CD8-positive, alpha-beta memory T cell (primary cell): ENCODE measurements at places on chromosomes 1 and 21.

DNA sequence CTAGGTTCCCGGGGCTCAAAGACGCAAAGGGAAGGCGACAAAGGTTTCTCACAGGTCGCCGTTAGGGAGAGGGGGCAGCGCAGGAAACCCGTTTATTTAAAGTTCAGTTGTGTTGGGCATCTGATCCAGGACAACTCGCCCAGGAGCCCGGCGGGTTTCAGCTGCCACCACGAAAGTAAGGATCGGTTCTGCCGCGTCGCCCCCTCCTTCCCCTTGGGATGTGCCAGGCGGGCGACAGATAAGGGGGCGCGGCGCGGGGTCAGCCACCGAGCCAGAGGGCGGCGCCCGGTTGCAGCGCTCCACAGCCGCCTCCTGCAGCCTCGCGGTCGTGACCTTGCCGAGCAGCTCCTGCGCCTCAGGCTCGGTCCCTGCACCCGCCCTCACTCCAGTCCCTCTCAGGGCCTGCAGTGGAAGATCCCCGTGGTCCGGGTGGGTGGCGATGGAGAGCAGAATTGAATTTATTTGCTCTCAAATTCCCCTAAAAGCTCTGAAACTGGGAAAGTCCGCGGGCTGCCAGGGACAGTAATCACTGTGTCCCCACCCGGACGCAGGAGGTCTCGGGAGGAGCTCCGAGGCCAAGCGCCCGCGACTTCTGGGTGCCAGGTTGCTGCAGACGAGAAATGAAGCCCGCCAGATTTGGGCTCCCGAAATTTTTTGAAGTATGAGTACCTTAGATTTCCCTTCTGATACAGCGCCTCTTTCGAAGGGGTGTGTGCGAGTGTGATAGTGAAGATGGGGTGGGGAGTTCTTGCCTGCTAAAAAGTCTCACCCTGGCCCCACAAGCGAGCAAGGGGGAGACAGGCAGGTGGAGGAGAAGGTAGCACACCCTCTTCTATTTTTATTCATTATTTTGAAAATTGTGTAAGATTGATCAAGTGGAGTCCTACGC, 28.4 kb upstream of the NFIA start:
- peak; percentile 10 for DNase-seq

DNA sequence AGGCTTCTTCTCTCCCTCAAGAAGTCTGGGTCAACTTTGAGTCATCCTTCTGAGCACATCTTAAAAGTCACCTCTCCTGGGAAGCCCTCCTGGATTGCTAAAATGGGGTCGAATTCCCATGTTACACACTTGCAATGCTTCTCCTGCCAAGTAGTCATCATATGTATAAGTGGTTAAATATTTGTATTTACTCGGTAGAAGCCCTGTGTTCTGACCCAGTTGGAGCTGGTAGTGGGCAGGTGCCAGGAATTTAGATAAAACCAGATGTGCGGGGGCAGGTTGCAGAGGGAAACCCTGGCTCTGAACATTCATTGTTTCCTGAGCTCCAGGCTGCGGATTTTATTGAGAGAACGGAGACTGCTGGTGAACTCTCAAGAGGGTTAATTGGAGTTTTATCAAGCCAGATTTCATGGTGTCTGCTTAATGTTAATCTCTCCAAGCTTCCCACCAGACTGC, 52.8 kb upstream of the RPL11 start:
- no peak for DNase-seq

DNA sequence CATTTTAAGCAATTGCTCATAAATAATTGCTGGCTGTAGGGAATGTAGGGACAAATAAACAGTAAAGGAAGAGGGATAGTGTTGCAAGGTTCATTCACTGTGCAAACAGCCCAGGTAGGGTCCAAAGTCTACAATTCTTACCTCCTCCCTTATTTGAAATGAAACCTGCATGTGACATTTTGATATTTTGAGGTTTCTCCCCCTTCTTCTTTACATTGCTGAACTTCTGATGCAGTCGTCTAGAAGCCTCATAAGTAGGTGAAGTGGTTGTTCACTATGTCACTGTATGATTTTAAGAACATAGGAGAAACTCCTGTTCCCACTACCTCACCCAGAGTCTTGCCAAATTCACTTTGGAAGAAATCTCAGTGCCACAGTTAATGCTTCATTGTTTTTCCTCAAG, 16.1 kb downstream of the F5 start:
- no peak for DNase-seq

DNA sequence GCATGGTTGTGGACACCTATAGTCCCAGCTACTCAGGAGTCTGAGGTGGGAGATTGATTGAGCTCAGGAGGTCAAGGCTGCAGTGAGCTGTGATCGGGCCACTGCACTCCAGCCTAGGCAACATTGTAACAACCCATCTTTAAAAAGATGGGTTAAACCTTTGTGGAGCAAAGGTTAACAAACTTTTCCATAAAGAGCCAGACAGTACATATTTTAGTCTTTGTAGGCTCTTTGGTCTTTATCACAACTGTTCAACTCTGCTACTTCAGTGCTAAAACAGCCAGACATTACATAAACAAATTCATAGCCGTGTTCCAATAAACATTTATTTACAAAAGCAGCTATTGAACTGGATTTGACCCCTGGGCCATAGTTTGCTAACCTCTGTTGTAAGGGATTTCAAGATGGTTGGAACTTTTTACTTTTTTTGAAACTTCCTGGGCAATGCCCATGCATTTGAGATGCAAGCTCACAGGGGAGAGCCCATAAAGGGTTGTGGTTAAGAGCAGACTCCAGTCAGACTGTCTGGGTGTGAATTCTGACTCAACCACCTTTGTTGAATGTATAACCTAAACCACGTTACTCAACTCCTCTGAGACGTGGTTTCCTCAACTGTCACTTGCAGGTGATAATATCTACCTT, 10.8 kb downstream of the INAVA start:
- peak; percentile 75 for DNase-seq

- DNase-seq, result no peak
Observed at GRCh38 chr21:45427331-45428271, 22.6 kb downstream of the COL18A1 start.

DNA sequence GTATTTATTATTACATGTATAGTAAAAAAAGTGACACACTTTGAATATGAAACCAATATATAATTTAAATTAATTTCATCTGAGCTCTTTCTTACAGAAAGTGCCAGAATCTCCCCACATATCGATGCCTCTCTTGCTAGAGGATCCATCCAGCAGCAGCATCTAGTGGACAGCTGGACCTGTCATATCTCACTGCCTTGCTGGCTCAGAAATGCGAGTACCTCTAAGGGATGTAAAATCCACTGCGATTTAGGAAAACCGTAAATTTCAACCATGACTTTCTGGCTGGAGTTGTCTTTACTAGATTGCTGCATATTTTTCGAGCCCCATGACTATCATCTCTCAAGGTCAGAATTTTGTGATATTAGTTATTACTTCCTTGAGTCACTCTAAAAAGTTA, 333.8 kb downstream of the NEGR1 start:
- DNase-seq, result no peak
